NCI-H1417 (cell line): ENCODE measurements at places on chromosomes 5 and 9.

DNA sequence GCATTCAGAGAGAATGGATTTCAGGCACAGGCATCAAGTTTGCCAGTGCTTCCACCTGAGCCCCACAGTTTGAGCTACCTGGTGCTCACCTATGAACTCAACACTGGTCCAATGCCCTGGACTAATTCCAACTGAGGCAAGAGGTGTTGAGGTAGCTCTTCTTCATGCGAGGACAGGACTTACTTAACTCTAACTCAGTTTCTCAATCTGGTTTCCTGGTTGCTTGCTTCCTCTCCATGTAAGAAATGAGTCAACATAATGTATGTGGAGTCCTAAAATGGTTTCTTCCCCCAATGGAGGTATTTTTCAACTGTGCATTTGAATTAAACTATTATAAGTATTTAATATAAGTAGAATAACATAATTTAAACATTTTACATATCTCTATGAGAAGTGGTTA is 523.6 kb upstream of the DAB2 start:
- DNase-seq = no peak

DNA sequence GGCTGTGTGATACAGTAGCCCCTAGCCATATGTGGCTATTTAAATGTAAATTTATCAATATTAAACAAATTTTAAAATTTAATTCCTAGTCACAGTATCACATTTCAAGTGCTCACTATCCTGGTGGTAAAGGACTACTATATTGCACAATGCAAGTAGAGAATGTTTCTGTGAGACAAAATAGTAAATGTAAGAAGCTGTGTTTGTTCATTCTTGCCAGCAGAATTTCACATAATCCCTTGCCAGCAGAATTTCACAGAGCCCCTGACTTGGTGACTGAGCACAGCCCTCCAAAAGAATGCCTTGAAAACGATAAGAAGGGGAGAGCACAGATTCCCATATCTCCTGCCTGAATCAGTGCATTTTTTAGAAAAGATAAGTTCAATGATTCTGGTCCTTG is 75.9 kb upstream of the SELENOP start:
- no peak for DNase-seq

- no peak for DNase-seq
These were observed 366.2 kb downstream of the ENC1 start for GRCh38 chr5:74274326-74274725.

GRCh38 chr9:137018761-137019559 is 9.1 kb downstream of the ABCA2 start:
- no peak for DNase-seq

DNA sequence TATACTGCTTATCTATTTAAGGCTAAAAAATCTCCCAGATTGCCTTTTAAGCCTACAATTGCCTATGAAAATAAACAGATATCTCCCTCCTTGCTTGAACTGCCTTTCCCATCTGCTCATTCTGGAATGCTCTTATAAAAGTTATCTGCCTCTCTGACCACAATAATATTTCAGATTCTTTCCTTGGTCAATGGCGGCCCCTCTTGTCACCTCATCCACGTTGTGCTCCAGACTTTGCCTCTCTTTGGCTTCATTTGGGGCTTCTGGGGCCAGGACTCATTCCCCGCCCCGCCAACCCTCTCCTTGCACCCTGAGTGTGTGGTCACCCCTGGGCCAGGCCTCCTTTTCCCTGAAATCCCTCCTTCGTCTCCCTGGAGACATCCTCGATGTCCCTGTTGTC is 110.0 kb upstream of the RPS23 start:
- no peak for DNase-seq
